ENCODE measurements at places on chromosomes 13 and 19. TPM values are rescaled to one million over a fixed set of nuclear protein-coding genes. Genes with fewer than 3 reads are reported as not detected.

GRCh38 chr13:60152904-60153303 is 10.8 kb downstream of the DIAPH3 start:
- H3K27ac ChIP-seq = no peak overlapping the region
- peaks cover 5% of the 10 kb centered on the region for H3K36me3 ChIP-seq
- peaks cover 5% of the 10 kb centered on the region for H3K4me1 ChIP-seq
- DNase-seq = no peak
- no peaks in the 10 kb centered on the region for H3K27me3 ChIP-seq

Gene PRTN3
- total RNA-seq = not detected

Gene C19orf38
- not detected for total RNA-seq

GRCh38 chr13:31012655-31013024 is 80.2 kb downstream of the TEX26 start:
- peaks cover 19% of the 10 kb centered on the region for H3K4me1 ChIP-seq
- no peaks in the 10 kb centered on the region for H3K27me3 ChIP-seq
- no peak overlapping the region for H3K4me3 ChIP-seq
- no peaks in the 10 kb centered on the region for H3K36me3 ChIP-seq
- DNase-seq = no peak

DNA sequence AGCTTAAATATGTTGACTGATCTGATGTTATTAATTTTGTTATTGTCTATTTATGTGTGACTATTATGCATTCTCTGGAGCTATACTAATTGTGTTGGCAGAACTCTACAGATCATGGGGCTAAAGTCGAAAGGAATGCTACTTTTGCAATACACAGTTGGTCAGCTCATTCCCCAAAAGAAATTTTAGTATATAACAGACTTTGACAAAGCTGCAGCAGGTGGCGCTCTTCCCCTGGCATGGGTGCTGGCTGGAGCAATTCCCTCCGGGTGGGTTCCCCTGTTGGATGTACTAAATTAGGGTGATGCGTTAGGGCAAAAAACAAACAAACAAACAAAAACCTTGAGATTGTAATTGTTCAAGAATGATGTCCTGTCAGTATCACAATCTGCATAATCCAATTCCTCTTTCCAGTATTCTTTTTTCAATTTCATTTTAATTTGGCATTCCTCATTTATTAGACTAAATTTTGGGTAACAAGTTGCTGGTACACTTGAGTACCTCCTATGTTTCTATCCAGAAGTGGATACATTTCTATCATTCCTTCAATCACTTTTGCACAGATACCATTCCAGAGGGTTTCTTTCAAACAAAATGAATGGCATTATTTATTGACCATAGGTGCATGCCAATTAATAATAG is 322.8 kb upstream of the EDNRB start:
- no peaks in the 10 kb centered on the region for H3K36me3 ChIP-seq
- no peak overlapping the region for H3K4me3 ChIP-seq
- no peaks in the 10 kb centered on the region for H3K27me3 ChIP-seq
- no peak overlapping the region for H3K27ac ChIP-seq
- peaks cover 12% of the 10 kb centered on the region for H3K4me1 ChIP-seq

DNA sequence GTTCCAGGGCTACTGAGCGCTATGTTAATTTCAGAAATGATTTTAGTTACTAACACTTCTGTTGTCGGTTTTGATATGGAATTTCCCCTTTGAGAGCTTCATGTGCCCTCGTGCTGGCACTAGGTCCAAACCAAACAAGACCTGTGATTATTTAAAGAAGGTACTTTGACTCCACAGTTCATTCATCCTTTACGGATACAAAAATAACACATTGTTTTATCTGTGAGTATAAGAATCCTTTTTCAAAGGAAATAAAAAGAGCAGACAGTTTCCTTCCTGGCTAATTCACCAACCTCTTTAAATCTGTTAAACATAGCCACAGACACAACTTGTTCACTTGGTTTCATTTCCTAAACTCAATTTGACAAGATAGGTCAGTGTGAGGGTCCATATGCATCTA is 141.2 kb downstream of the FLT1 start:
- H3K36me3 ChIP-seq = no peaks in the 10 kb centered on the region
- no peak for DNase-seq
- H3K4me1 ChIP-seq = no peaks in the 10 kb centered on the region
- H3K4me3 ChIP-seq = no peak overlapping the region
- H3K27ac ChIP-seq = no peak overlapping the region
- H3K27me3 ChIP-seq = no peaks in the 10 kb centered on the region

DNA sequence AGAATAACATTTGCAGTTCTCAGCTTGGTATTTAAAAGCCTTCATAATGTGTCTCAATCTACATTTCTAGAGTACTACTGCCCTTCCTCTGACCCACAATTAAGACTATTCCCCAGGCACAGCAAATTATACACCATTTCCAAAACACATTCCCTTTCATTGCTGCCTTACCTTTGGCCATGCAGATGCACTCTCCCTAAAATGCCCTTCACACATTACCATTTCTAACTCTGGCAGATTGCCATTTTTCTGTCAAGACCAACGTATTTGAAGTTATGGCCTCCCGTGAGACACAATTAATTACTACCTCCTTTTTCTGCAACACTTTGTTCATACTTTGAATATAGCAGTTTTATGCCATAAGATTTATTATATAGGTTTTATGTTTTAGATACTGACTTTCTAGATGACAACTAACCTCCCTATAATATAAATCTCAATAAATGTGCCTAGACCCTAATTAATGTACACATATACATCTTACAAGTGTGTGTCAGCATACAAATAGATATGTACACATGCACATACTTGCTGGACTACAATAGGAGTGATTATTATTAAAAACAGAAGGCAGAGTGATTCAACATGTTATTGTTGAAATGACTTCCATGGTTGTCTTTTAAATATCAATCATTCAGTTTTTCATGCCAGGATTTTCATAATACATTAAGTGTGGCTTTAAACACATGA is 2902.5 kb downstream of the PCDH9 start:
- H3K36me3 ChIP-seq = no peaks in the 10 kb centered on the region
- no peaks in the 10 kb centered on the region for H3K4me1 ChIP-seq
- no peak overlapping the region for H3K4me3 ChIP-seq
- H3K27me3 ChIP-seq = no peaks in the 10 kb centered on the region
- no peak for DNase-seq
- H3K27ac ChIP-seq = no peak overlapping the region

DNA sequence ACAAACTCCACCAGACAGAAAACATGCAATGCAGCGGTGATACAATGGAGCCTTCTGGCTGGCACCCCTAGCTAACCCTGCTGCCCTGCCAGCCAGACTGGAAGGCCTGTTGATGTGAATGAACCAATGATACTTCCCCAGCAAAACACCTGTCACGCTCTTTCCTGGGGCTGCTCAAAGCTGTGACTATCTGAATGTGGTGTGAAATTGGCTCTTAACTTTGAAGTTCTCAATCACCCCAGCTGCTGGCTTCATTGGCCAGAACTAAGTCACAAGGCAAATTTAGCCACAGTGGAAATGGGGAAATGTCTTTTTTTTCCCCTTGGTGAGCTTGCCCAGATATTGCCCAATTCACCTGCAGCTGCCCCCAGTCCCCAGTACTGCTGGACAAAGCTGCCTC is 147.3 kb downstream of the SLC7A1 start:
- H3K27ac ChIP-seq = no peak overlapping the region
- DNase-seq = no peak
- H3K4me1 ChIP-seq = no peaks in the 10 kb centered on the region
- peaks cover 9% of the 10 kb centered on the region for H3K27me3 ChIP-seq

Gene SYDE1
- 24.7 TPM for total RNA-seq

- H3K36me3 ChIP-seq = no peaks in the 10 kb centered on the region
- H3K4me1 ChIP-seq = no peaks in the 10 kb centered on the region
- no peak overlapping the region for H3K4me3 ChIP-seq
- H3K27ac ChIP-seq = no peak overlapping the region
- no peak for DNase-seq
- H3K27me3 ChIP-seq = no peaks in the 10 kb centered on the region
Measured at GRCh38 chr13:32200741-32201140, 114.4 kb downstream of the ZAR1L start.

- no peaks in the 10 kb centered on the region for H3K27me3 ChIP-seq
- H3K4me3 ChIP-seq = no peak overlapping the region
- no peaks in the 10 kb centered on the region for H3K4me1 ChIP-seq
- peaks cover 3% of the 10 kb centered on the region for H3K36me3 ChIP-seq
- DNase-seq = no peak
Measured at GRCh38 chr19:54694648-54695047, 29.6 kb upstream of the KIR3DL3 start.

Measured in neural crest cell (in vitro differentiated cells).